Activated T-helper 1 cell treated with anti-CD3 and anti-CD28 coated beads, Interleukin-2, amount 50 U/mL, for 16 hours (primary cell): ENCODE measurements at places on chromosomes 16 and 17.

DNA sequence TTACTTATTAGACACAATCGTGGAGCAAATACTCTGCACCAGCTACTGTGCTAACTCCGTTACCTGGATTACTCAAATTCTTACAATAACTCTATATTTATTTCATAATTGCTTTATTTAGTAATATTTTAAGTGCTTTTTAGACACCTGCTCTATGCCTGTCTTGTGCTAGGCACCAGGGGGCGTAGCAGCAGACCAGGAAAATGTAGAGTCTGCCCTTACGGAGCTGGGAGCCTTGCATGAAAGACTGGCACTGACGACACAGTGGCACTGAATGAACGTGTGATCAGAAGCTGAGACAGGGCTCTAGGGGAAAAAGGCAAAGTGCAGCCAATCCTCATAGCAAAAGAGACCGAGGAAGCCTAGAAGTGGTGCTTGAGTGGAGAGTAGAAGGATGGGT lies 486.5 kb downstream of the CDH13 start:
- DNase-seq = no peak

DNA sequence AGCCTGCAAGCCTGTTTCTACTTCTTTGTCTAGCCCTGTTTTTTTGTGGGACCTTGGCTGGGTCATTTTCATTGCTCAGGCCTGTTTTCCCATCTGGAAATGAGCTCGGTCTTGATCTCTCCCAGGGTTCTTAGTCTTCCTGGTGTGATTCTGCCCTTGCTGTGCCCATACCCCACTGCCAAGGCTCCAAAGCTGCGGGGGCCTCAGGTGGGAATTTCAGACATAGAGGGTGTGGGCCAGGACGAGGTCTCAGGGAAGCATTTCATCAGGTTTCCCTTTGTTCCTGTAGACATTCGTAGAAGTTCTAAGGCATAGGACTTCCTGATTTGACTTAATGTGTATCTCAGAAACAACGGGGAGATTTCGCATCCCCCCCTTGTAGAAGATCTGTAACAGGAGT lies 5.8 kb downstream of the MPRIP start:
- DNase-seq = no peak

DNA sequence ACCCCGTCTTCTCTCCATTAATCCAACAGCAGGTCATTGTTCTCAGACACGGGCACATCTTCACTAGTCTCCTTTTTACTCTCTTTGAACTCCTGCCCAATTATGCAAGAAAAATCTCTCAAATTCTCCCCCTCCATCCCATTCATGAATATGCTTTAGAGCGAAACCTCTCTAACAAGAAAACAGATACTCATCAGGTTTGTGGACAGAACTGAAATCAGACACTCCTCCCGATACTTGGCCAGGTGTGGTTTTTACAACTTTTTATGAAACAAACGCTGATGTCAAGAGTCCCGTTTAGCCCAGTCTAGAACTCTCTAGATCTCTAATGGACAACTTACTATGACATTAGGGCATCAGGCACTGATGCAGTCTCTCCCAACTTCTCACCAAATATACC lies 40.9 kb downstream of the PIK3R5 start:
- no peak for DNase-seq

DNA sequence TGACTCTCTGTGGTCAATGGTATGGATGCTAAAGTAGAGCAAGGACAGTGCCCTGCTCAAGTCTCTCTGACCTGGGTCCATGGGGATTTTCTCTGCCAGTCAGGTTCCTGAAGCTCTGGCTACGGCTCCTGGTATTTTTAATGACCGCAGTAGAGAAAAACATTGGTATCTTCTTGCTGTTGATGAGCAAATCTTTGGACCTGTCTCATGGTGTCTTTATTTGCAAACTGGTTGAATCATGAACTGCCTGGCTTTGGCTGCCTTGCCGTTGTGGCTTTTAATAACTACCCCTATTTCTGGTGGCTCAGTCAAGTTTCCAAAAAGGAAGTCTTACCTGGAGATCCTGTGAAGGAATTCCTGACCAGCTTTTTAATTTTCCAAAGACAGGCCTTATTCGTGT lies 8.7 kb downstream of the FAM234A start:
- DNase-seq = no peak

- no peak for DNase-seq
These were observed 153.9 kb downstream of the KCNJ2 start for GRCh38 chr17:70323269-70323668.
